ENCODE measurements at places on chromosomes 5 and 9.

DNA sequence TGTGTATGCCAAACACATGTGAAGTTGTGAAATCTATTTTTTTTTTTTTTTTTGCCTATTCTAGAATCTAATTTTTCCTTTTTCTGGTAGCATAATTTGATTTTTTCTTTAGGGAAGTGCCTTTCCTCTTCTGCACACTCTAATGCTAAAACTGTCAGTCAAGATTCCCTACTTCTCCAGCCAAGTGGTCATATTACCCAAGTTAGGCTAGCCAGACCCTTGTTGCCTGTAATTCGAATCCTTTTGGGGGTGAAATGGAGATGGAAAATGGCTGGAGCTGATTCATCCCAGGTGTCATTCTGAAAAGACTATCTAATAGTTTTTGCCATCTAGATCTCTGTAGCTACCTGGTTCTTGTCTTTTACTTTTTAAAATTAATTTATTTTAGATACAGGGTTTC is 24.8 kb upstream of the UBAP1 start:
- DNase-seq = no peak

DNA sequence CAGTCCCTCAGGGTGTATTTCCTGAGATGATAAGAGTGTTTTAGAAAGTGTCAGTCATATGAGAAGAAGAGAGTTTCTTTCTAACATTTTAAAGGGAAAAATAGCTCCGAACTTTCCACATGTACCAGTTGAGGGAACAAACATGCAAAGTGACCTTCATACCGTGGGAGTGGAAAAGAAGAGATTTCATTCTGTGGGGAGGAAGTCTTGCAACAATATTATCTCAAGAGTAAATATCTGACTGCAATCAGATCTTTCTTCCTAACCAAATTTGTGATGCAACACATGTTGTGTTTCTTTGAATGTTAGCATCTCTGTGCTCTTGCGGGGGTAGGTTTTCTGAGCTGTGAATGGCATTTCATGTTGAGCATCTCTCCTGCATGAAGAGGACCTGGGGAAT is 30.6 kb downstream of the ANKRD55 start:
- DNase-seq = no peak

DNA sequence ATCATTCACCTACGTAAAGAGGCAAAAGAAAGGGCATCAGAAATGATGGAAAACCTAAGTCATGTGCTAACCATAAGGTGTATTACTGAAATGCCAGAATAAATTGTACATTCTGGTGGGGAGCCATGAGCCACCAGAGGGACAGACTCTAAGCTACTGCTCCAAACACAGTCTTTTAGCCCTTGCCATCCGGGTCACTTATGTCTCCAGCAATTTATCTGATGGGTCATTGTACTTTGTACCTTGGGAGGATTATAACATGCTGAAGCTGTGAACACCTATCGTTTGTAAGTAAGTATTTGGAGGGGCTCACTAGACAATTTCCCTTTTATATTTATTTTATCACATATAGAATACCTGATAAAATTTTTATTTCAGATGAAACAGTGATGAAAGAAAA is 495.1 kb downstream of the KIF4B start:
- no peak for DNase-seq

DNA sequence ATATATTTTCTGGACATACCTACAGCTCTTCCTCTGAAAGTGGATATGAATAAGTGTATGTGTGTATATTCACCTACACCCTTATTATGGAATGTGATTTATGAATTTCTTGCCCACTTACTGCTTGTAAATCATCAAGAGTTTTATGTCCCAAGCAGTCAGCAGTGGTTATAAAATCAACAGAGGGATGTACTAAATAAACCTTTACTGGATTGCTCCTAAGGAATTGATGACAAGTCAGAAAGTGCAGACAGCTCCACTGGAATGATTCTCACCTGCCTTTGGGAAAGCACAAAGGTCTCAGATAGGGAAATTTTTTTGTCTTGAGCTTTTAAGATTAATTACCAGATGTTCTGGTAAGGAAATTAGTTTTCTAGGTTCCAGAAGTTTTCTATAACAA is 9.3 kb downstream of the TMEM174 start:
- no peak for DNase-seq

GRCh38 chr9:133089271-133089671 is 27.5 kb downstream of the CEL start:
- DNase-seq = peak; percentile 61

DNA sequence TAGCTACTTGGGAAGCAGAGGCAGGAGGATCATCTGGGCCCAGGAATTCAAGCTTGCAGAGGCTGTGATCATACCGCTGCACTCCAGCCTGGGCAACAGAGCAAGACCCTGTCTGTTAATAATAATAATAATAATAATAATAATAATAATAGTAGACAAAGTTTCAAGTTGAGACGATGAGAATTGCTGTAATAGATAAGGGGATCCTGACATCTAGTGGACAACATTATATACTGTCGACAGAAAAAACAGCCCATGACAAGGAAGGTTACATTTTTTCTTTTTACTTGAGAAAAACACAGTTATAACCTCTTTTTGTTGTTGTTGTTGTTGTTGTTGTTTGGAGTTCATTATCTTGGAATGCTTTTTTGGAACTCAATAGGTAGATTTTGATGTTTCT is 35.3 kb downstream of the NDFIP1 start:
- no peak for DNase-seq

DNA sequence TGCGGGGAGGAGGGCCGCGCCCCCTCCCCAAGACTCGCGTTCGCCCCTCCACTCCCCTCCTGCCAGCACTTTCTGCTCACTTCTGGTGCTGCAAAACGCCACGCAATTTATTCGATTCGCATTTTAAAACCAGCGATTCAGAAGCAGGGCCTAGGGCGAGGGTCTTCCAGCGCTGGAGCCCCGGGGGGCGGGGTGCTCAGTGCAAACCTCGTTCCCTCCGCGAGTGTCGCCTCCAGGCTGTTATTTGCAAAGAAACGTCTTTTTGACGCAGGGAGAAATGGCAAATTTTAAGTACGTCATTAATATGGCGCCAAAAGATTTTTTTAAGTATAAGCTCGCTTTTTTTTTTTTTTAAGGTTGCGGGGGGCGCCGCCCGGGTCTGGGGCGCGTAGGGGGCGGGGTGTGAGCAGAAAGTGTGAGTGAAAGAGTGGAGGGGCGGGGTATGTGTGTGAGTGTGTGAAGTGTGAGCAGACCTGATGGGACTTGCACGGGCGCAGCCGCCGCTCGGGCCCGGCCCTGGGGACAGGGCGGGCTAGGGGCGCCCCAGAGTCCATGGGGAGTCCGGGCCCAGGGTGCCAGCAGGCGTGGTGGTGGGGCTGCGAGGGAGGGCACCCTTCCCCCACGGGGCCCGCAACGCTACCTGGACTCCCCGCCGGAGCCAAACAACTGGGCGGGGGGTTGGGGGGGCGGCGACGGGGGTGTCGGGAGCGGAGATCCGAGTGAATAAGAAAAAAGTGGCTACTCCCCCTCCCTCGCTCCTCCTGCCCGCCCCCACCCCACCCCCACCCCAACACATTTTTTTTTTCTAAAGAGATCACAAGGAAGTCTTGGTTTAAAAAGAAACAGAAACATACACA is at the start of gene JADE2:
JADE2 (plus strand) TSS at position 845 of the 857 bp plus-strand sequence. CDS start 10,188 bp downstream, outside the sequence.
- DNase-seq = no peak

GRCh38 chr5:84184857-84185256 is 199.8 kb downstream of the EDIL3 start:
- DNase-seq = no peak

DNA sequence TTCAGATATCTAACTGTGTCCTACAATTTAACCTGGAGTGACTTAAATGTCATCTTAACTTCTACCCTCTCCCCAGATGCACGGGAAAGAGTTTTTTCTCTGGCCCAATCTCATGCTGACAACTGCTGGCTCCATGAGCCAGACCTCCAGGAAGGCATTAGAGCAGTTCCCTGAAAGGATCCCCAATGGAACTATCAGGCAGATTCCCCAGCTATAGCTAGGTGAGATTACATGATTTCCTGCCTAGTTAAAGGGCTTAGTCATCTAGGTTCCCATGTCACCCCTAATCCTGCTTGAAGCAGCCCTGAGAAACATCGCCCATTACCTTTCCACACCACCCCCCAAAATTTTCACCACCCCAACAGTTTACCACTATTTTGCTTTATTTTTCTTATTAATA is 373.5 kb upstream of the TRPC7 start:
- no peak for DNase-seq

DNA sequence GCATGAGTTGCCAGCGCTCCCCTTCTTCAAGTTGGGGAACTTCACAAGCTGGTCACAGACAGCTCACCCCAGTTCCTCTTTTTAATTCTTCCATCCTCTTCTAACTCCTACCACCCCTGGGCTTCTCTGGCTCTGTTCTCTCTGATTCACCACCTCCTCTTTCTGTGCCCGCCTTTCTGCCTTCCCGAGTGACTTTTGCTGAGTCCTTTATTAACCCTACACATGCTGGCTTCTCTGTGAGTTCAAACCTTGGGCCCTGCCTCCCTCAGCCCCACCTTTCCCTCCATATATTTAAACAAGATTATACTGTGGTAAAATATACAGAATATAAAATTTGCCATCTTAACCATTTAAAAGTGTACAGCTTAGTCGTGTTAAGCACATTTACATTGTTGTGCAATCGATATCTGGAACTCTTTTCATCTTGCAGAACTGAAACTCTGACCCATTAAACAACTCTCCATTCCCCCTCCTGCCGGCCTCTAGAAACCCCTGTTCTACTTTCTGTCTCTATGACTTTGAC is 32.0 kb downstream of the SLC46A2 start:
- DNase-seq = no peak

- DNase-seq = no peak
Measured at GRCh38 chr5:132559383-132560060, 2.7 kb downstream of the RAD50 start.

DNA sequence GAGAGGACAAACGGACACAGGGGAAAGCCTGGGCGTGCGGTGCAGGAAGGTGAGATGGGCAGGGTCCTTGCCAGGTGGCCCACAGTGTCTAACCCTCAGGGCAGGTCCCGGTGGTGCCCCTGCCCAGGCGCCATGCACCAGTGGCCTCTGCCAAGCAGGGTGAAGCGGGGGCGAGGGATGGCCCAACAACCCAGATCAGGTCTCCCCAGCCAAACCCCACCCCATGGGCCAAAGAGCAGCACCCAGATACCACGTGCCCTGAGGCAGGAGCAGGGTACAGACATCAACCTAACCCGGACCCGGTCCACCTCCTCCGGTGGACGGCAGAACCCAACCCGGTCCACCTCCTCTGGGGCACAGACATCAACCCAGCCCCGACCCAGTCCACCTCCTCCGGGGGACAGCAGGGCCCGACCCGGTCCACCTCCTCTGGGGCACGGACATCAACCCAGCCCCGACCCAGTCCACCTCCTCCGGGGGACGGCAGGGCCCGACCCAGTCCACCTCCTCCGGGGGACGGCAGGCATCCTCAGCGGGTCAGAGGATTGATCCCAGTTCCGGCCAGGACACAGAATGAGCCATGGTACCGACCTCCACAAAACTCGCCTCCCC is 12.8 kb downstream of the SLC12A7 start:
- DNase-seq = no peak

- DNase-seq = no peak
Measured at GRCh38 chr9:108290839-108291585, 564.8 kb downstream of the ACTL7B start.

DNA sequence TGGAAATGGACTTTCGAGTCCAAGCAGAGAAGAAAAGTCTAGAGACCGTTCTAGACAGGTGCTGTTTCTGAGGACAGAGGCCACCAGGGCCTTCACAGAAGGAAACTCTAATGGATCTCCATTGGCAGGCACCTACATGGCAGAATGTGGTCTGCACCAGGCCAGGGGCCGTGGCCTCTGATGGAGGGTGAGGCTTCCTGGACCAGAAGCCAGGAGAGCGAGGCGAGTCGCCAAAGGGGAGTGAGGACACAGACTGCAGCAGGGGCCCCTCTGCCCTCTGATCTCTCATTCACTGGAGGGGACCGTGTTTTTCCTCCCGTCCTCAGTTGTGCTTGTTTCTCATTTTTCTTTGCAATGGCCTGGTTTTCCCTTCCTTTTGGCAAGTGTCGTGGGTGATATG is 41.1 kb downstream of the ALG2 start:
- DNase-seq = no peak

DNA sequence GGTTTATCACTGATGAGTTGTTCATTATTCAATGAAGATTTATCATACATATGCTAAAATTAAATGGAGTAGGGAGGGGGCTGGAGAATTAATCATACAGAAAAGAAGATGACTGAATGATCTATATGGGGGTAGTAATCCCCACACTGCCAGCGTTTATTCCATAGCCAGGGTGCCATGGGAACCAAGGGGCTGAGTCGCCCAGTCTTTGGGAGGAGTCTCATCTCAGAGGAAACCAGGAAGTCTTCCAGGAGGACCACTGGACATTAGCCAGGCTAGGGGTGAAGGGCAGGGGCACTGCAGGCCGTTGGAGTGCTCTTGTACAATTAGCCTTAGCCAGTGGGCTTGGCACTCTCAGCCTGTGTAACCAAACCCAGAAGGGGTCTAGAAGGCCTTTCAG is 226.5 kb downstream of the ARL15 start:
- DNase-seq = no peak

DNA sequence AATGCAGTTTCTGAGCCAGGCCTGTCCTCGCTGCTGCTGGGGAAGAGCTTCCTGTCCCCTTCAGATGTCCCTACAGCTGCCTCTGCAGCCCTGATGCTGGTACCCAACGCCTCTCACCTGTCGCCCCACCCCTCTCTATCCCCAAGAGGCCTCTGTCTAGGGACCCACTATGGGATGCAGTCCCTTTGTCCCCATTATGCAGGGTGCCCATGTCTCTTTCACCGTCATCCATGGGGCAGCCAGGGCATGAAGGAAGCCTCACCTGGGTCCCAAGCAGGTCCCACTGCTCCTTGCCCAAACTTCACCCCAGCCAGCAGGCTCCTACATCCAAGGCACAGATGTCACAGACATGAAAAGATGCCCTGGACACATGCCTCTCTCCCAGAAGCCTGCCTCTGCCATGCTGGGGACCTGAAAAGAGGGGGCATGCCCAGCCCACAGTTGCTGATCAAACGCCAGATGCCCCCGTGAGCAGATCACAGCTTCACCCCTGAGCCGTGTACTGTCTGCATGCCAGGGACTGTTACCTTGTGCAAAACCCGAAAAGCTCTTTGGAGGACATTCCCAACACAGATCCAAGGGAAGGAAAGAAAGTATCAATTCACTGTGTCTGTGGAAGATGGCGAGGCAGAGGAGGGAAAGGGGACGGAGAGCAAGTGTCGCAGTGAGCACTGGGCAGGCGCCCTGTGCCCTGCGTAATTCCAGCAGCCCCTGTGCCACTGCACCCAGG is 81.0 kb downstream of the ADAMTS2 start:
- peak; percentile 57 for DNase-seq

DNA sequence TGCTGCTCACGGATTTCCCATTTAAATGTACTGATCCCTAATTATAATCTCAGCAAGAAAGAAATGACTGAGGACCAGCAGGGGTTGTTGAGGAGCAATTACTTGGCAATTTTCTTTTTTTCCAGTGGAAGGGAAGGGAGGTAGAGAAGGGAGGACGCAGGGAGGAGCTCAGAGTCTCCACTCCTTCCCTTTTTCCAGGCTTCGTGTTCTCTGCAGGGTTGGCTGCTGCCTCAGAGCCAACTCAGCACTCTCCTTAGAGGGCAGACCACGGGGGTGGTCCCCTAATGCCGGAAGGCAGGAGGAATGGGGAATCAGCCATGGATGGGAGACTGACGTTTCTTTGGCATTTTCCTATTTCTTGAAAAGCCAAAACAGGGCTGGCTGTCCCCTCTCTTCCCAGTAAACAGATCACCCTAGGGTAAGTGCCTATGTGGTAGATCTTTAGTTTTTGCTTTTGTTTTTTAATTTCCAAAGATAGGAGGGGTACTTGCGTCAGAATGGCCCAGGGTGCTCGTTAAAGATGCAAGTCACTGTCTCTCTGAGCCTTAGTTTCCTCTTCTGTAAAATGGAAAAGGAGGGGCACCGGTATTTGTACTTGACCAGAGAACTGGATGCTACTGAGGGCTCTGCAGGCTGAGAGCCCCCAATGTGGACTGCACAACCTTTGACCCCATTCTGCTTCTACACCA is 39.6 kb upstream of the LCP2 start:
- DNase-seq = no peak

Measured in left forelimb (tissue), 1 donor.